Stimulated activated CD8-positive, alpha-beta memory T cell treated with anti-CD3 and anti-CD28 coated beads, Interleukin-7, amount 100 ng/mL, for 24 hours (primary cell): ENCODE measurements at places on chromosomes 2 and 18.

DNA sequence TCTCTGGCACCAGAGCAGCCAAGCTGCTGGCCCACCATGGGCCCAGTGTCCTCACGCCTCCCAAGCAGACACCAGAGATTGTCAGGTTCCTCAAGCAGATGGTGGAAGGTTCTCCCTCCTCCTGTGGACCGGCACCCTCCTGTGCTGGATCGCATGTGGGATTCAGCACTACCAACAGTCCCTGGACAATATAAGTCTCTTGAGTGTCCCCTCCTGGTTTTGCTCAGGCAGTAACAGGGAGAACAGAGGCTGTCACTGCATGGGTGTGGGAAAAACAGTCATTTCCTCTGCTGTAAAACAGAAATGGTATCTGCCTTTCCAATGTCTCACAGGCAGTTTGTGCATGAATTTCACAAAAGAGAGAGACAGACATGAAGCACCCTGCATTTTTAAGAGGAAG, 47.7 kb upstream of the TUBA3E start:
- no peak for DNase-seq

GRCh38 chr18:62425465-62426190, 97.2 kb upstream of the ZCCHC2 start:
- DNase-seq = no peak

DNA sequence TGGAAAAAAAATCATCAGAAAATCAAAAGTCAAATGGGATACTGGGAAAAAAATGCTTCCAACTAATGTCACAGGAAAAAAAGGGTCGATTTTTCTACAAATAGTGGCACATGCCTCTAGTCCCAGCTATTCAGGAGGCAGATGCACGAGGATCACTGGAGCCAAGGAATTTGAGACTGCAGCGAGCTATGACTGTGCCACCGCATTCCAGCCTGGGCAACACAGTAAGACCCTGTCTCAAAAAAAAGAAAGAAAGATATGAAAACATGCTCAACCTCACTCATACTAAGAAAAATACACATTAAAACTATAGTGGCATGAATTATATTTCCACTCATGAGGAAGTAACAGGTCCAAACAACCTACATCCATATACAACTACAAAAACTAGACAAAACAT, 17.9 kb downstream of the MEMO1 start:
- DNase-seq = no peak

GRCh38 chr2:202023904-202024266, 9.8 kb upstream of the FZD7 start:
- DNase-seq = no peak
